Endothelial cell of coronary artery (primary cell): ENCODE measurements at places on chromosomes 3 and 15. TPM values are rescaled to one million over a fixed set of nuclear protein-coding genes. Genes with fewer than 3 reads are reported as not detected.

The PAK6 gene
- not detected in 2 replicates for total RNA-seq

The IL1RAP gene
- total RNA-seq = 4.9 and 28.1 TPM in 2 replicates

The DUOXA2 gene
- not detected in 2 replicates for total RNA-seq

The MRAS gene
- 7.0 and 21.6 TPM in 2 replicates for total RNA-seq

The UBAP1L gene
- total RNA-seq = 0.90 and 1.9 TPM in 2 replicates

The TLR9 gene
- total RNA-seq = not detected in 2 replicates
